Activated CD4-positive, alpha-beta T cell treated with anti-CD3 and anti-CD28 coated beads, Interleukin-2, amount 10 ng/mL, durations not matched to agents 7 days and 5 days (primary cell): ENCODE measurements at places on chromosomes 7 and 10.

- DNase-seq = no peak
These were observed 47.0 kb downstream of the GRK5 start for GRCh38 chr10:119254335-119254734.

DNA sequence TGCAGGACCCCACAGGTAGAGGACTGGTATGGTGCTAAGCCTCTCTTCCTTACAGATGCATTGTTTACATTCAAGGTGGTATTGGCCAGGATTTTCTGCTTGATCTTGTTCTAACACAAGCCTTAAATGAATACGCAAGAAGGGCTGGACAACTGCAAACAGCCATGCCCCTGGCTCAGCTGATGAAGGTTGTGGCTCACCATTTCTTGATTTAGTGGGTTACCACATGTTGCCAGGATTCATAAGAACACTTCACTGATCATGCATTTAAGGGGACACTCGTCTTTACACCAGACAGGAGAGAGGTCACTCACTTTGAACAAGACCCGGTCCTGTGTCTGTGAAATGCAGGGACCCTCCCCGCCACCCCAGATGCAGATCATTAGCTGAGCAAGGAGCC is 82.2 kb downstream of the CHN2 start:
- DNase-seq = no peak

- no peak for DNase-seq
These were observed 695 bp upstream of the CLDN4 start for GRCh38 chr7:73829921-73830680.

DNA sequence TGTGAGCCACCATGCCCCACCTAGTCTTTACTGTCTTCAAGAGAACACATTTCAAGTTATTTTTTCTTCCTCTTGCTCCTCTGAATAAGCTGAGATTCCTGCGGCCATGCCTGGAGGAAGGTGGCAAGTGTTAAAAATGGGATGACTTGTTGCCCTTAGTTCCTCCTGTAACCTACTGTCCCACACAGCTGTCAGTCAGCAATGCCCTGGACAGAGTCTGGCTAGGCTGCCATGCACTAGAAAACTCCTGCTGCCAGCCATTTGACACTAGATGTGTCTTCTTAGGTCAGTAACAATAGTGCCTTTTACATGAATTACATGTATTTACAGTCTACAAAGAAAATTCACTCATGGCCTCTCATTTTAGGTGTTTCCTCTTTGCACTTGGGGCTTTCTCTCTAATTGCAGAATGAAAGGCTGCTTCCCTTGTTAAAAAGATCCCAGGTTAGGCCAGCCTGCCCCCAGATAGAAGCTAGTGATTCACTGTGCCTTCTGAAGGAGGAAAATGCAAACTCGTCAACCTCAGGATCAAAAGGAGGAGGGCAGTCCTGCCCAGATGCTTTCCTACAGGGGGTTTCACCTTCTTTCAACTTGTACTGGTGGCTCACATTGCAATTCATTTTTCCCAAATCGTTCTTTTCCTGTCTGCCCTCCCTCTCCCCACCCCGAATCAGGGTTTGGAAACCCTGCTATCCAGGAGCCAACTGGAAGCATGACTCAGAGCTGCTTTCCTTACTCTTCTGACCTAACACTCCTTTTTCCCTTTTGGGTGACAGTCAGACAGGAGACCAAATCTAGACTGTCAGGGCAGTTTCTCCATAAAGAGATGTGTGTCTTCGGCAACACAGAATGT is 136.6 kb downstream of the SPAG6 start:
- no peak for DNase-seq

DNA sequence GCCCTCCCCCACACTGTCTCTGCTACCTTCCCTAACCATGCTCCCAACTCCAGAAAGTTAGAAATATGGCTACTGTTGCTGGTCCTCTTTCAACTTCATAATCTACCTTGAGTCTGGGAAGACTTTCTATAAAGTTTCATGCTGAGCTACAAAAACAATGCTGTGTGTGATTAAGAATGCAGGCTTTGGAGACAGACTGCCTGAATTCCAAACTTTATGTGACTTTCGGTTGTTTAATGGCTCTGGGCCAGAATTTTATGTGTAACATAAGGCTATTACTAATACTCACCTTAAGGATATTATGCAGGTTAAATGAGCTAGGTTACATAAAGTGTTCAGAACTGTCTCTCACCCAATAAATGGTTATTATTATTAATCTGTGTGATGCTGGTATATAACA is 19.1 kb downstream of the BET1 start:
- no peak for DNase-seq

- no peak for DNase-seq
These were observed 237.5 kb downstream of the IPMK start for GRCh38 chr10:58030208-58030607.

- peak; percentile 42 for DNase-seq
These were observed 43.6 kb upstream of the KLF6 start for GRCh38 chr10:3828404-3829155.

DNA sequence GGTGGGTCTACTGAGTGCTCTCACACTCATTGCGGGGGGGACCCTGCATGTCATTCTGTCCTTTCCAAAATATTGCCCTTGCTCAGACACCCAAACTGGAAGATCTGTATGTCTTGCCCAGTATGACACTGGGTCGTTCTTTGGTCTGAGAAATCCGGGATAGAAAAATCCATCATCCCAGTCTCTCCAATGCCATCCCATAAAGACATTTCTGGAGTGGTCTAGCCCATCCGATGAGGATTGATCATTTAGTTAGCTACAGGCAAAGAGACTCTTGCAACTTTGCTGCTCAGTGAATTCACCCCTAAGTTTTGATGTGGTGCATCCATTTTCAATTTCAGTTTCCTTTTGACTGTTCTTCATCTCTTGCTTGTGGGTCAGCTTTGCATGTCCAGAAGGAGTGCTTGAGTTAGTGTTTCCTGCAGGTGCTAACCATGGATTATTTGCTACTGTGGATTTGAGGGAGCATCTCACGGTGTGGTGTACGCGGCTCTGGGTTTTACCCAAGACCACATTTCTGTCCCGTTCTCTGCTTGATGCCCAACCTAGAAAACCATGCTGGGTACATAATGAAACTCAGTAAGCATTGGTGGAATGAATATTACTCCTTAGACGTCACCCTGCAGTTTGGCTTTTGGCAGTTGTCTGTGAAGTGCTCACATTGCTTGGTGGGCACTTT is 247.0 kb upstream of the MKI67 start:
- DNase-seq = peak; percentile 9

DNA sequence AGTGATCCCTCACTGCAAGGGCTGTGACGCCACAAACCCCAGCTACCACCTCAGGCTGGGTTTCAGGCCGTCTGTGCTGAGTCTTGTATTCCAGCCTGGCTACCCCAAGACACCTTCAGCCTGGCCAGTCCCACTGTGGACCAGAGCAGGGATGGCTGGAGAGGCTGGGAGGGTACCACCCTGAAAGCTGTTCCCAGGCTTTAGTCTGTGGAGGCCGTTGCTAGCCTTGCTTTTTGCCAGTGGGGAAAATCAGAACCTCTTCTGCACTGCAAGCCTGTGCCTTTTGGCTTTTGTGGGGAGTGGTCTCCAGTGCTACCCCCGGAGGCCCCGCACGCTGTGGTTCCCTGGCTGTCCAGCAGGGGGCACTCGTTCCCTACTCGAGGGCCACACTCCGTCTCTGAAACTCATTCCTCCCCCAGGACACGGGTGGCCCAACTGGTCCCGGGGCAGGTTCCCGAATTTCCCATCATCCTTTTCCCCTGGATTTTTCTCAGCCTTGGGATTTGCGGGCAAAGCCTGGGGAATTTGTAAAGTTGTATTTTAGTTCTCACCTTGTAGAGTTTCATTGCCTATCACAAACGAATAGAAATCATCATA is 128.4 kb upstream of the BTBD16 start:
- DNase-seq = peak; percentile 28

DNA sequence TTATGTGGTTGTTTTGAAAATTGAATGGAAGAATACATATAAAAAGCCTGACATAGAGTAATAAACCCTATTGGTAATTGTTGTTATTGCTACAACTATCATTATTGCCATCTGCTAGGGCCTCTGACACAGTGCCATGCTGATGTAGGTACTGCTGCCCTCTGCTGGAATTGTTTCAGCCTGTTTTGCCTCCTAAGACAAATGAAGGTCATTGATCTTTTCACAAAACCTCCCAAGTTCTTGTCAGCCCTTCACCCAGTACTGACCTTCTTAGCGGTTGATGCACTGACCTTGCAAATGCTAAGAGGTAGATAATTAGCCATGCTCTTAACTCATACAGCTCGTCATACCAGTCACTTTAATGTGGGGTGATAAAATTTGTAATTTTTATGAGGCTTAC is 975.2 kb downstream of the SORCS1 start:
- DNase-seq = no peak

DNA sequence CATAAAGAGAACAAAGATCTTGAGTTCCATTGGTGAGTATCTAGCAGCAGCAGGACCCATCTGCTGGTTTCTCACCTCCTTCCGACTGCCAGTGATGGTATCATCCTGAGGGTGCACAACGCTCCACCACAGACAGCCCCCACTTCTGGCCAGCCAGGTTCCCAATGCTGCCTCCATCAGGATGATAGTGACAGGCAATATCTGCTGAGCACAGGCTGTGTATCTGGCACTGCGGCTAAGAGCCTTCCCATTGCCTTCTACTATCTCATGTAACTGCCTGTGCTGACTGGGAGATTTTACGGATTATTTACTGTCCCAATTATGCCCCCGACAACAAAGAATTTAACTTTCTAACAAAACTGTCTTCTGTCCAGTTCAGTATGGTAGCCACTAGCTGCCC is 352.4 kb upstream of the AOAH start:
- DNase-seq = no peak

DNA sequence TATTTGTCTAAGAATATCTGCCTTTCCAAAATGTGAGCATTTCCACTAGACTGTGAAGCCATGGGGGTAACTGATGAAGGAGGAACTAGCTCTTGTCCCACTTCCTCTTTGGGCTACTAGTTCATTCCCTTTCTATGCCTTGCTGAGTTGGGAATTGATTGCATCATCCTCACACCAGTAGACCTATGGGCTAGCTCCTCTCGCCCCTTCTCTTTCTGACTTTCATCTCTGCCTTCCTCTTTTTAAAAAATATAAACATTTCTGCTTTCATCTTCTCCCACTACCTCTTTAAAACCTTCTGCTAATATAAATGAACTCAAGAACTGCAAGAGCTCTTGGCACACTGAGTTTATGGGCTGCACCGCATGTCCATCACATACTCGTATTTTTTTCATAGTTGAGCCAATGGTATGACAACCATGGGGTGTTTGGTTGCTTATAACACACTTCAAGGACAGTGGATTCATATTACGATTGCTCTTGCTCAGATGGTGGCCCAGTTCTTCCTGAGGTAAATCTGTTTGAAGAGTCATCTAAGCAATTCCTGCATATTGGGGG is 182.0 kb downstream of the REEP3 start:
- DNase-seq = no peak

DNA sequence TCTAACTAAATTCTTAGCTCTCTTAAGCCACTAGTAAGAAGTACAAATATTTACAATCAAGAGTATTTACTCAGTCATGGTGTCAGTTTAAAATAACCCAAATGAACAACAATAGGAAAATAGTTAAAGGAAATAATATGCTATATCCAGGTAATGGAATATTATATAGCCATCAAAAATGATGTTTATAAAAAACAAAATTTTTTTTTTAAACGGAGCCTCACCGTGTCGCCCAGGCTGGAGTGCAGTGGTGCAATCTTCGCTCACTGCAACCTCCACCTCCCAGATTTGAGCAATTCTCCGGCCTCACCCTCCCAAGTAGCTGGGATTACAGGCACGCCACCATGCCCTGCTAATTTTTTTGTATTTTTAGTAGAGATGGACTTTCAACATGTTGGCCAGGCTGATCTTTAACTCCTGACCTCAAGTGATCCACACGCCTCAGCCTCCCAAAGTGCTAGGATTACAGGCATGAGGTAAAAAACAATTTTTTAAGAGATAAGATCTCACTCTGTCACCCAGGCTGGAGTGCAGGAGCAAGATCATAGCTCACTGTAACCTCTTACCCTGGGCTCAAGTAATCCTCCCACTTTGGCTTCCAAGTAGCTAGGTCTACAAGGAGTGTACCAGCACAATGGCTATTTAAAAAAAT is 132.5 kb downstream of the NOC3L start:
- DNase-seq = no peak

DNA sequence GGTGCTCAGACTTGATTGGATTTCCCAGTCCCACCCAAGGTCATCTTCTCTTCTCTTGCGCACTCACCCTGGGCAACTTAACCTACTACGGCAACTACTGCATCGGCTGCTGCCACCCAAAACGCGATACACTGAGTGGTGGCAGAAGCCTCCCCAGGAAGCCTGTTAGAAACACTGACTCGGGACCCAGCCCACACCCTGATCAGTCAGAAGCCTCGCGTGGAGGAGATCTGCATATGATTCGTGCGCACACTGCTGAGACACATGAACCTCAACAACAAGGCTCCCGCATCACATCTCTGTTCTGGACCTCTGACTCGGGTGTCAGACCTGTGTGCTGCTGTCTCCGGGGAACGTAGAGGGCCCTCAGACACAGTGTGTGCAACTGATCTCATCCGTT is 419.5 kb downstream of the PAXIP1 start:
- DNase-seq = no peak

- no peak for DNase-seq
These were observed 32.8 kb upstream of the STRIP2 start for GRCh38 chr7:129401228-129401966.

GRCh38 chr10:124903111-124903510 is 38.8 kb upstream of the ZRANB1 start:
- no peak for DNase-seq

GRCh38 chr7:129225206-129225930 is 538 bp downstream of the AHCYL2 start:
- peak; percentile 61 for DNase-seq

DNA sequence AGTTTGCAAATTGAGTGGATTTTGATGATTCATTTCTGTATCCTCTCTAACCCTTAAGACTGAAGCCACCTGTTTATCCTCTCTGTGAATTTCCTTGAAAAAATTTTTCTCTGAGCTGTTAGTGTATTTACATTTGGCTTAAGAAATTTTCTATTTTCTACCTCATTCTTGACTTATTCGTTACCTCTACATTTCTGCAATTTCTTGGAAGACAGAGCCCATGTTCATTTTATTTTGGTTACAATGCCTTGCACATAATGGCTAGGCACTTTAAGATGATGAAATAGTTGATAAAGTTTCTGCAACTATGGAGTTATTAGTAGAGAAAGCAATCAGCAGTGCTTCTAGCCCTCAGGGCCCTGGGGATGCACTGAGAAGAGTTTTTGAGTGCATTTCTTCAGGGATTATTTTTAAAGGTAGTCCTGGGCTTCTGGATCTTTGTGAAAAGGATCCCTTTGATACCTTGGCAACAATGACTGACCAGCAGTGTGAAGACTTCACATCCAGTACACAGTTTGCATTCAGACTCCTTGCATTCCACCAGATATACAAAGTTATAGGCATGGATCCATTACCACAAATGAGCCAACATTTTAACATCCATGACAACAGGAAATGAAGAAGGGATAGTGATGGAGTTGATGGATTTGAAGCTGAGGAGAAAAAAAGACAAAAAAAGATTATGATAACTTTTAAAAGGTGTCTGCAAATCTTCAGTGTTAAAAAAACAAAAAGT is 68.2 kb downstream of the CH25H start:
- no peak for DNase-seq

- DNase-seq = no peak
These were observed 126.9 kb upstream of the BTBD16 start for GRCh38 chr10:122144199-122144598.

- DNase-seq = no peak
These were observed 71.6 kb downstream of the NKX6-2 start for GRCh38 chr10:132714096-132714985.

GRCh38 chr7:158396982-158397862 is 190.4 kb downstream of the PTPRN2 start:
- DNase-seq = no peak
